ENCODE measurements at places on chromosomes 5 and 9. TPM values are rescaled to one million over a fixed set of nuclear protein-coding genes. Genes with fewer than 3 reads are reported as not detected.

Gene SLC4A9
- 0.42 TPM for total RNA-seq

DNA sequence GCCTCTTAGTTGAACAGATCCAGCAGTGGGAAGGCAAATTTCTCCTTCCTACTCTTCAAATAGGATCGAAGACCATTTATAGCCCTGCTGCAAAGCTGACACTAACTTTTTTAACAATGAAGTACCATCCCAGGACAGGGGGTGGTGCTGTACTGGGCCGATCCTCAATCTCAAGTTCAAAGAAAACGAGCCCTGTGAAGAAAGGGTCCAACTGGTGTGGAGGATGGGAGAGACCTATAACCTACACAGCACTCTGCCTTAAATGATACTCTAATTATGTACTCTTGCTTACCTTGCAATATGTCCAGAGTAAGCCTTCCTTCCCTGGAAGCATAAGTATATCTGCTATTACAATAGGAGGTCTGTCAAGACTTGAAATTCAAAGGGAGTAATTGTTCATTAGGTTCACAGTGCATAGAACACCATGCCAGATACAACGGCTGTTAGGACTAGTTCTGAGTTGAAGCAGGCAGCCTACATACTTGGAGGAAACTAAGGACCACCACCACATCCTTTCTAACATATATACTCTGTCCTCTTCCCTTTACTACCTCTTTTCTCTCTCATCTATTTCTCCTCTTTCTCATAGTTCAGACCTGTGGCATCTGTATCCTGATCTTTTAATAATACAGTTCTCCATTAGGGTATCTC is 6.2 kb downstream of the ETF1 start:
- DNase-seq = no peak

Gene FBXW5
- total RNA-seq = 195 TPM

Gene ABO
- total RNA-seq = 95.1 TPM

Gene N4BP3
- 0.95 TPM for total RNA-seq

DNA sequence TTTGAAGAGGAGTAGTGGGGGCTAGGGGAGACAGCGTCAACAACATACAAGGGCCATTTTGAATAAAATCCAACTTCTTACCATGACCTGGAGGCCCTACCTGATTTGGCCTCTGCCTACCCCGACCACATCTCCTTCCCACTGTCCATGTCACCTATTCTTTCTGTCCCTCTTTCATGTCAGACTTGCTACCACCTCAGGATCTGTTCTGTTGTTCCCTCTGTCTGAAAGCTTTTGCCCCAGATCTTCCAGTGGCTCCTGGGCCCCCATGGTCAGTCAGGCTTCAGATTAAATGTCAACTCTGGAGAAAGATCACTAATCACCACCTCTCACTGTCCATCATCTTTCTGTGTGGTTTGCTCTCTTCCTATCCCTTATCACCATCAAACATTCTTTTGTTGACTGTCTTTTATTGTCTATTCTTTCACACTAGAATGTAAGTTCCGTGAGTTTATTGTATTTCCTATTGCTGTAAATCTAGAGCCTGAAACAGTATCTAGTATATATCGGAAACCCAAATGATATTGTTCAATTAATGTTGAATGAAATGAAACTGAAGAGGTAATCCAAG is 31.2 kb upstream of the APC start:
- no peak for DNase-seq

DNA sequence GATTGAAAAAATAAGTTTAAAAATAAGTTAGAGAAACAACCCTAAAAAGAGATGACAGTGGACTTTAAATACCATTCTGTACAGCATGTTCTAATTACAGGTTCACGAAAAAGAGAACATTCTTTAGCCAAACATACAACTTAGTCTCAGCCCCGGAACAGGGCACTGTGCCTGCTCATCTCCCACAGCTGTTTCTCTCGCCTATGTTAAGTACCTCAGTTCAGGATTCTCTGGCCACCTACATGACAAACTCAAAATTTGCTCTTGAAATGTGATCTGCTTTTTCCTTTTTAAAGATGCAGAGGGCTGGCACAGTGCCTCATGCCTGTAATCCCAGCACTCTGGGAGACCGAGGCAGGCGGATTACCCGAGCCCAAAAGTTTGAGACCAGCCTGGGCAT is 52.3 kb downstream of the MYO10 start:
- no peak for DNase-seq

DNA sequence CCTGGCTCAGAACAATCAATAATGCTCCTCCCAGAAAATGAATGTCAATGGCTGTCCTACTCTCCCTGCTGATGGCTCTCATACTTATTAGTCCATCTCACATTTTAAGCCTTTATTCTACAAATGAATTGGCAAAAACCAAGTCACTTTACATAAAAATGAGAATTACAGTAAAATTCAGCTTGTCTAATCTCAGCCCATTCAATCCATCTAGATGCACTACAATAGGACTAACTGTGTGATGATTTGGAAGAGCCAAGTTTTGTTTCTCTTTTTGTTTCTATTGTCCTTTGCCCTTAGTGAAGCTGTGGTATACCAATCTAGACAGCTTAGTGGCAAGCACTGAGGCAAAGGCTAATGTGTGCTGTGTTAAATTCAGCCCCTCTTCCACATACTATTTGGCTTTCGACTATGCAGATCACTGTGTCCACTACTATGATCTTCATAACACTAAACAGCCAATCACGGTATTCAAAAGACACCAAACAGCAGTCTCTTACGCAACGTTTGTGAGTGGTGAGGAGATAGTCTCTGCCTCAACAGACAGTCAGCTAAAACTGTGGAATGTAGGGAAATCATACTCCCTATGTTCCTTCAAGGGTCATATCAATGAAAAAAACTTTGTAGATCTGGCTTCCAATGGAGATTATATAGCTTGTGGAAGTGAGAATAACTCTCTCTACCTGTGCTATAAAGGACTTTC is 140.8 kb upstream of the ZNF462 start:
- DNase-seq = no peak

GRCh38 chr5:66307647-66308241 is 163.6 kb downstream of the SREK1 start:
- DNase-seq = no peak

DNA sequence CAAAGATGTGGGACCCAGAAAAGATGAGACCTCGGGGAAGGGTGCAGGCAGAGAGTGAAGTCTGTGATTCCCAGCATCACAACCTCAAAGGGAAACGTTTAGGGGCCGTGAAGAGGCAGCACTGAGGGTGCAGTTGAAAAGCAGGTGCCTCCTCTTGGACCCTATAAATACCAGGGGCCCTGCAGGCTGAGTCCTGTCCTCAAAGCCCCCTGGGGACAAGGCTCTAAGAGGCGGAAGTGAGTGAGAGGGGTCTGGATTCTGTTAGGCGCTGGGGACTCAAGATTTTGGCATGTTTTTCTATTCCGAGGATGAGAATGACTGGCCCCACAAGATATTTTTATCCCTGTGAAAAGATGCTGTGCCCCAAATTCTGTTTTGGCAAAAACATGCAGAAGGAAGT is 107.8 kb downstream of the THBS4 start:
- DNase-seq = no peak

GRCh38 chr9:94147776-94148175 is 63.5 kb downstream of the PTPDC1 start:
- no peak for DNase-seq

GRCh38 chr9:80072451-80072850 is 500.7 kb downstream of the TLE4 start:
- no peak for DNase-seq

- DNase-seq = no peak
Measured at GRCh38 chr5:176394881-176395675, 6.5 kb downstream of the HIGD2A start.

- no peak for DNase-seq
Measured at GRCh38 chr5:36763454-36763853, 113.1 kb upstream of the NIPBL start.

GRCh38 chr5:3709068-3709716 is 113.6 kb downstream of the IRX1 start:
- no peak for DNase-seq

- no peak for DNase-seq
Measured at GRCh38 chr9:135526730-135527571, 5.7 kb downstream of the LCN1 start.

DNA sequence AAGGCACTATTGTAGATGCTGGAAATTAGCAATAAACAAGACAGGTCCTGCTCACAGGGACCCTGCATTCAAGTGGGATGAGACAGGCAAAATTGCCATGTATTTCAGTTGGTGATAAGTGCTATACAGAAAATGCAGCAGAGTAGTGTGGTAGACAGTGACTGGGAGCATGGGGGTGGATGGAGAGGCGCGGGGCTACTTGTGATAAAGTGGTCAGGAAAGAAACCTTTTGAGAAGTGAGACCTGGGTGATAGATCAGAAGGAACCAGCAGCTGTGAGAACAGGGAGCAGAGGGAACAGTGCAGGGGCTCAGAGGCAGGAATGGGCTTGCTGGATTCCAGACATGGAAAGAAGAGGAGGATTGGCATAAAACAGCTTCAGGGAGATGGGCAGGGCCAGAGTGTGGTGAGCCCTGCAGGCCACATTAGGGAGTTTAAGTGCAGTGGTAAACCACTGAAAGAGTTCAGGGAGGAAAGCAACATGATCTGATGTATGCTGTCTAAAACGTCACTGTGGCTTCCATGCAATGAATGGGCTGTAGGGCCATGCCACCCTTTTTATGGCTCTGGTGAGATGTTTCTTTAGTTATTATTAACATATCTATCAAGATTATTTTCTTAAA is 7.3 kb downstream of the CRHBP start:
- DNase-seq = no peak

- no peak for DNase-seq
Measured at GRCh38 chr9:86860006-86860405, 87.3 kb downstream of the GAS1 start.

DNA sequence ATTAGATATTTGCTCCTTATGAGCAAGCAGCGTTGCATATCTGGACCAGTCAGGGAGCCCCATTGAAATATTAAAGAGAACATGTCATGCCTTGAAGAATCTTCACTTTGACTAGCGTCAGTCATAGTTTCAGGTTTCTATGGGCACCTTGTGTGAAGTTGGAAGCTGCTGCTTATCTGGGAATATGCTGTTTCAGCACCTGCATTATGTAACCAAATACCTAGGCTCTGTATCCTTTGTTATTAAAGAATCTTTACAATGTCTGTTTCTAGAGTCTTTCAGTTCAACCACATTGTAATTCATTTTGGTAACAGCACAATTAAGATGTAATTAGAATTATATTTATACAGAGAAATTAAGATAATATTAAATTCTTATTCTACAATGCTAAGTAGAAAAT is 818.8 kb upstream of the TYRP1 start:
- DNase-seq = no peak

- DNase-seq = peak; percentile 76
Measured at GRCh38 chr9:12813960-12814876, 39.4 kb downstream of the LURAP1L start.

DNA sequence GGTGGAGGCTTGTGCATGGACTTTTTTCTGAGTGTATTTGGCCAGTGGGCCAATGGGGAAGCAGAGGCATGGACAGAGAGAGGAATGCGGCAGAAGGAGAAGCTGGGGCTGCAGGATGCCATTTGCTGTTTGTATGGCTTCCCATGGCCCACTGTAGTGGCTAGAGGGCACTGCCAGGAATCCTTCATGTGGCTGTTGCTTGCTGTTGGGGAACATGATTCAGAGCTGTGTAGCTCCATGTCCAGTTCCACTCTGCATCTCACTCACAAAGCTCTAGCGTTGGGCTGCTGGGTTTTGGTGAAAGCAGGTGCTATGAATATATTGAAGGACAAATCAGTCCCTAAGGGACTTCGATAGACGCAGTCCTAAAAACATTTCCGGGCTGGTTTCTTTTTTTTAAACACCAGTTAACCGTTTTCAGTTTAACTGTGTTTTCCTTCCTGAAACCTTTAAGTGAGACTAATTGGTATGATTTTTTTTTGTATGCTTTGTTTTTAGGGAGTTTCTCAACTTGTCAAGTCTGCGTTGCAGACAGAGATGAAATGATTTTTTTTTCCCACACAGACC is 51.3 kb downstream of the SLC22A5 start:
- DNase-seq = no peak

- DNase-seq = peak; percentile 26
Measured at GRCh38 chr9:38622288-38622674, 1.9 kb upstream of the ANKRD18A start.

Gene EHMT1
- 98.4 TPM for total RNA-seq

- DNase-seq = no peak
Measured at GRCh38 chr5:113437111-113437510, 2.3 kb upstream of the TSSK1B start.

GRCh38 chr5:59198832-59199231 is 616.0 kb downstream of the RAB3C start:
- no peak for DNase-seq

GRCh38 chr9:130977811-130978221 is 31.2 kb upstream of the LAMC3 start:
- DNase-seq = no peak

GRCh38 chr5:37814699-37815098 is 25.1 kb downstream of the GDNF start:
- no peak for DNase-seq

DNA sequence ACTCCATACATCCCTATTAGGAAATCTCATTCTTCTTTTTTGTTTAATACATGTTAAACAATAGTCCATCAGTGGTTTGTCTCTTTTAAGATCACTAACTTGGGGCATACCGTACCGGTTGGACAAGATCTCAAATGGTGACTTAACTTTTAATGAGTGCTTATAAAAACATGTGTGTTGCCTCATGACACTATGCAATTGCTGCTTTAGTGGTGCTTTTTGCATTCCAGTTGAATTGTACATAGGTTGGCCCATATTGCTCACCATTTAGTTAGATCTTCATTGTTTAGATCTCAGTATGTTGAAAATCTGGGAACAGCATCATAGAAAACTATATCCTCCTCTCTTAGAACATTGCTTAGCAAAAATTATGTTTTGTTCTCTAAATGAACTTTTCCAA is 17.8 kb downstream of the C9orf85 start:
- DNase-seq = no peak

DNA sequence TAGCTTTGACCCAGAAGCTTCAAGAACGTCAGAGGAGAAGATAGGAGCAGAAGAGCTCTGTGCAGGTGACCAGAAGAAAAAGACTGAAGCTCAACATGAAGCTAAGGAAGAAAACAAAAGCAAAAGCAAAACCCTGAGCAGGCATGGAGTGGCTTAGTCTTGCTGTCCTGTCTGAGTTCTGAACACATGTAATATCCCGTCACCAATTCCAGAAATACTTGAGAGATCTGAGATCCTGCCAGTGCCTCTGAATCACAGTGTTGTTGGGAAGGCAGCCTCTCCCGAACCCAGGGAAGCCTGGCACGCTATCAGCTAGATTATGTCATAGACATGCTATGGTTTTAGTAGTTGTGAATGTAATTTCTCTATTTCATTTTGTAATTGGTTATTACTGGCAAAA is 235.7 kb downstream of the ICE1 start:
- no peak for DNase-seq

- no peak for DNase-seq
Measured at GRCh38 chr5:109453251-109453650, 43.5 kb upstream of the PJA2 start.

Gene AIF1L
- total RNA-seq = 2.7 TPM

Gene ACOT12
- not detected for total RNA-seq

Gene RNF208
- 5.1 TPM for total RNA-seq

Gene CEL
- 0.64 TPM for total RNA-seq

DNA sequence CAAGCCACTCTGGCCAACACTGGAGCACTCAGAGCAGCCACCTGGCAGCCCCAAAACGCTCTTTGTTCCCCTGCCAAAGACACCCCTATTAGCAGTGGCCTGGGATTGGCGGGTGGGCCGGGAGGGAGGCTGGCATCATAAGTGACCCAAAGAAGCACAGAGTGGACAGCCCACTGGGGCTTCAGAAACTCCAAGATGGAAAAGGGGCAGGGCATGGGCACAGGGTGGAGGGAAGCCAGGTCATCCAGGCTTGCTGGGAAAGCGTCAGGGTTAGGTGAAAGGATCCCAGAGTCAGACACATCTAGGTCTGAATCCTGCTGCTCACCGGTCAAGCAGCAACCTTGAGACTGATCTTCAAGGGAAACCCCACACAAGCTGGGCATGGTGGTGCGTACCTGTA is 14.8 kb downstream of the EEIG1 start:
- DNase-seq = no peak

Measured in left colon (tissue), 2 donors.